Stimulated activated naive CD8-positive, alpha-beta T cell treated with anti-CD3 and anti-CD28 coated beads, Interleukin-15, Interleukin-2, amounts not matched to agents 100 U/mL and 50 U/mL, for 24 hours (primary cell): ENCODE measurements at places on chromosomes 3 and 15.

DNA sequence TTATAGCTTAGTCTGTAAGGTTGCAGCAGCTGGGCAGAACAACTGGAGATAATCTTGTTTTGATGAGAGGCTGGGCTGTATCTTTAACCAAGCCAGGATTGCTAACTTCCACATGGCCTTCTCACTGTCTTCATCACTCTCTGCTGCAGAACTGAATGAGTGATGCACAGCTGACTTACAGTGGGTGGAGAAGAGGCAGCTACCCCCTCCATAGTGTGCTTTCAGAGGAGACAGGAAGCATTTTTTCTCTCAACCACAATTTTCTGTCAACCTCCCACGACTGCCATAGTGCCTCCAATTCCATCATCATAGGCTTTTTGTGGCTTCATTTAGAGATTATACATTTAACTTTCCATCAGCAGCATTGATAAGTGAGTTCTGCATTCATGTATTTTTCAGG, 168.2 kb downstream of the CLSTN2 start:
- no peak for DNase-seq

- DNase-seq = no peak
Measured at GRCh38 chr3:71659864-71660591, 65.2 kb downstream of the EIF4E3 start.

DNA sequence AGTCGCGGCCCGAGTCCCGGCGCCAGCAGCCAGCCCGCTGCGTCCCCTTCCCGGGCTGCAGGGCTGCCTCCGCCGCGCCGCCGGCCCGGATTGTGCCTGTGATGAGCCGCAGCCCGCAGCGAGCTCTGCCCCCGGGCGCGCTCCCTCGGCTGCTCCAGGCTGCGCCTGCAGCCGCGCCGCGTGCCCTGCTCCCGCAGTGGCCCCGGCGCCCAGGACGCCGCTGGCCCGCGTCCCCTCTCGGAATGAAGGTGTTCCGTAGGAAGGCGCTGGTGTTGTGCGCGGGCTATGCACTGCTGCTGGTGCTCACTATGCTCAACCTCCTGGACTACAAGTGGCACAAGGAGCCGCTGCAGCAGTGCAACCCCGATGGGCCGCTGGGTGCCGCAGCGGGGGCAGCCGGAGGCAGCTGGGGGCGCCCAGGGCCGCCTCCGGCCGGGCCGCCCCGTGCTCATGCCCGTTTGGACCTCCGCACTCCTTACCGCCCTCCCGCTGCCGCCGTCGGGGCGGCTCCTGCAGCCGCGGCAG, 1.2 kb downstream of the CHST2 start:
- peak; percentile 49 for DNase-seq

DNA sequence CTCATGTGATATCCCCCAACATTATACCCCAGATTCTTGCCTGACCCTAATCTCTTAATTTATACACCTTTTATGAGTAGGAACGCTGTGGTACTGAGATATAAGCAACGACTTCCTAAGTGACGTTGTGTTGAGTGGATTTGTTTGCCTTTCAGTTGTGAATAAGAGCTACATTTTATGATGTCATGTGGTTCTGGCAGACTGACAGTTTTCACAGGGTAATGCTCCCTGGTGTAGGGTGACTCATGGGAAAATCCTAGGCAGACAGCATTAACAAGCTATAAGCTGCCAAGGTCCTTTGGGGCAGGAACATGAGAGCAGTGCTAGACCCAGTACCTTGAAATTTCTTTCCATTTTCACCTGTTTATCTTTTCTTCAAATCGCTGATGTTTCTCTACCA, 11.2 kb downstream of the C3orf52 start:
- no peak for DNase-seq

- no peak for DNase-seq
Measured at GRCh38 chr3:180409170-180409569, 192.8 kb upstream of the TTC14 start.

GRCh38 chr3:196423044-196423781, 9.0 kb downstream of the UBXN7 start:
- DNase-seq = no peak

GRCh38 chr3:9864200-9864927, 15.7 kb downstream of the CIDEC start:
- DNase-seq = no peak

- no peak for DNase-seq
Measured at GRCh38 chr3:141710888-141711616, 27.0 kb upstream of the RNF7 start.

GRCh38 chr3:130260918-130261317, 84.6 kb upstream of the COL6A5 start:
- DNase-seq = no peak

GRCh38 chr3:40994611-40995010, 204.7 kb upstream of the CTNNB1 start:
- no peak for DNase-seq

DNA sequence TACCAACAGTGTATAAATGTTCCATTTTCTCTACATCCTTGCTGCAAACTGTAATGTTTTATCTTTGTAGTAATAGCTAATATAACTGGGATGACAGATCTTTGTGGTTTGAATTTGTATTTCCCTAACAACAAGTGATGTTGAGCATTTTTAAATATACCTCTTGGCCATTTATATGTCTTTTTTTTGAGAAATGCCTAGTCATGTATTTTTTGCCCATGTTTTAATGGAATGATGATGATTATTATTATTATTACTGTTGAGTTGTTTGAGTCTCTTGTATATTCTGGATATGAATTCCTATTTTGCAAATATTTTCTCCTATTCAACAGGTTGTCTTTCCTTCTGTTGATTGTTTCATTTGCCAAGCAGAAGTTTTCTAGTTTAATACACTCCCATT, 654.9 kb downstream of the ZPLD1 start:
- DNase-seq = no peak

DNA sequence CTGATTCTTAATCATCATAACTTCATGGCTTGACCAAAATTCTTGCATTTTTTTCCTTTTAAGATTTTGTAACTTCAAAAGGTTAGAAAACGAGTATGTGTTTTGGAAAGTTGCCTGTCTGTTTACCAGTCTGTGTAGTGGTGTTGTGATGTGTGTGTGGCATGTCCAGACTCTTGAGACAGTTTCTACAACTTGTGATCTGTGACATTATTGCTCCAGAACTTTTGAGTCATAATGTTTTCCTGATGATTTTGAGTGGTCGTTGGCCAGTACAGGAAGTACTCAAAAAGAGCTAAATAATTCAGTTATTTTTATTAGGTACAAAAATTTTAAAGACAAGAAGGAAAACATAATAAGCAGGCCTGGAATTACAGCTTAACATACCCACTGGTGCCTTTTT, 229.0 kb upstream of the C2CD4B start:
- no peak for DNase-seq

DNA sequence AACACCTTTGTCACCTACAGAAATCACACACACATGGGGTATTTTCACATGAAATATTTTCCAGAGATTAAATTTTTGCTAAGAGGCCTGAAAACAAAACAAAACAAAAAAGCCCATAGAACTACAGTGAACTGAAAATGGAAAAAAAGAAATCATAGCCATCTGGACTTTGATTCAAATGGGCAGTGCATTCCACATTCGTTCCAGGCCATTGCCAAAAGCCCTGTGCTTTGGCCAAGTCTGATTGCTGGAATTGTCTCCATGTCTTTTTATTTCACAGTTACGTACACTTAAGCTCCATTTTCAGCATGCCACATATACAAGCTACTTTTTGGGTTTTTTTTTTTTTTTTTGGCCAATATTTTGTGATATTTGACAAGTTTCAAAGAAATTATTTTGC, 47.1 kb downstream of the TFG start:
- no peak for DNase-seq

DNA sequence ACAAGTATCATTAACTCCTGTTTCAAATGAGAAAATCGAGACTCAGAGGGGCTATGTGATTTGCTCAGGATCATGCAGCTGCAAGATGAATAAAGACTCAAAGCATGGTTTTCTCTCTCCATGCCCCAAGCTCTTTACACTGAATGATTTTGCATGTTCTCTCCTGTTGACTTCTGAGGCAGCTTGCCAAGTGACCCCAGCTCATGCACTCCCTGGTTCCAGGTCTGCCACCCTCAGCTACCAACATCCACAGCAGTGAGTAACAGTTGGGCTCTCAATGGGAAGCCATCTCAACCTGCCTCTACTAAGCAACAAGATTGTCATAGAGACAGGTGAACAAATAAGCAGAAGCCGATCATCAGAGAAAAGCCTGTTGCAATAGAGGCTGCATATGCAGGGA, 116.9 kb upstream of the GADL1 start:
- DNase-seq = no peak

DNA sequence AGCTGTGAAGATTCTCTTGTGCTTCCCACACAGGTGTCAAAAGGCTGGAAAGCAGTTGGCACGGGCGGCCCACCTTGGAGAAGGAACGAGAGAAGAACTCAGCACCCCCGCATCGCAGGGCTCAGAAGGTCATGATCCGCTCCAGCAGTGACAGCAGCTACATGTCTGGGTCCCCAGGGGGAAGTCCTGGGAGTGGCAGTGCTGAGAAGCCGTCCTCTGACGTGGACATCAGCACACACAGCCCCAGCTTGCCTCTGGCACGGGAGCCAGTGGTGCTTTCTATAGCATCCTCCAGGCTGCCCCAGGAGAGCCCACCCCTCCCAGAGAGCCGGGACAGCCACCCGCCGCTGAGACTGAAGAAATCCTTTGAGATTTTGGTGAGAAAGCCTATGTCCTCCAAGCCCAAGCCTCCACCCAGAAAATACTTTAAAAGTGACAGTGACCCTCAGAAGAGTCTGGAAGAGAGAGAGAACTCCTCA, 31.4 kb downstream of the STARD5 start:
- peak; percentile 68 for DNase-seq

- no peak for DNase-seq
Measured at GRCh38 chr3:2023959-2024358, 74.7 kb upstream of the CNTN4 start.

DNA sequence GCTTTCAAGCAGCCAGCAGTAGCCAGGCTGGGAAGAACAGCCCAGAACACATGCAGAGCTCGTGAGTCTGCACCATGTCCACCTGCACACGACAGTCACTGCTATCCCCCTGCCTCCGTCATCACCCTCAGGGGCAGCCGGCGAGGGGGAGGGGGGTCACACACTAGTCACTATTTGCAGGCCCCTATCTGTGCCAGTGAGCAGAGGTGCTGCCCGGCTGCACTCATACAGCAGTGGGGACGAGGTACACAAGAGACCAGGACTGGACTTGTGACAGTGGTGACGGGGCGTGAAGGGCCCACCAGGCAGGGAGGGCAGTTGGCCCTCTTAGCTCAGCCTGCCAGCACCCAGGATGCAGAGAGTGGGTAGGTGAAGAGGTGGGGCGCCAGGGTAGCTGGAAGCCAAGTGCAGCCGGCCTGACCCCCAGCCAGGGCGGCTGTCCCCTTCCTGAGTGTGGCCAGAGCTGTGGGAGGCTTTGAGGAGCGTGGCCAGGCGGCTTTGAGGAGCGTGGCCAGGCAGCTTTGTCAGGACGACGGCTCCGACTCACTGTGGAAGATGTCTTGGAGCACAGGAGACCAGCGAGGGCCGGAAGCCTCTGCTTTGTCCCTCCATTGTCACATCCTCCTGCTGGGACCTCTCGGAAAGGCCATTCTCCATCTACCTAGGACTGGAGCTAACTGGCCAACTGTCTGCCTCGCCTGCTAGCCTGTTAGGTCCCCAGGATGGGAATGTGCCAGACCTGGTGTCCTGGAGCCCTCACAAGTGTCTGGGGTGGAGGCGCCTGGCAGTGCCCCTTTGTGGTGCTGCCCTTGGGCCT, 52.1 kb upstream of the FGD5 start:
- DNase-seq = no peak

DNA sequence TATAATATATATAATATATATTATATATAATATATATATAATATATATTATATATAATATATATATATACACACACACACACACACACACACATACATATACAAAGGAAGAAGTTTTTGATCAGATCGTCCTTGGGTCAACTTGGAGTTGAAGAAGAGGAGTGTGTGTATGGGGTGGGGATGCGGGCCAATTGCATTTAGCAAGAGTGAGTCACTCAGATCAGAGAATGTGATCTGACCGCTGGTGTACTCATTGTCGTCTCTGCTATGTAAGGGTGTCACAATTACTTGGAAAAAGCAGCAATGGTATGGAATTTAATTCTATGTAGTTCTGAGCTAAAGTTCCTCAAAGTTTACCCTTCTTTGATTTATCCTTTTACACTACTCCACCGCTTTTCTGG, 4.6 kb upstream of the VGLL3 start:
- no peak for DNase-seq

DNA sequence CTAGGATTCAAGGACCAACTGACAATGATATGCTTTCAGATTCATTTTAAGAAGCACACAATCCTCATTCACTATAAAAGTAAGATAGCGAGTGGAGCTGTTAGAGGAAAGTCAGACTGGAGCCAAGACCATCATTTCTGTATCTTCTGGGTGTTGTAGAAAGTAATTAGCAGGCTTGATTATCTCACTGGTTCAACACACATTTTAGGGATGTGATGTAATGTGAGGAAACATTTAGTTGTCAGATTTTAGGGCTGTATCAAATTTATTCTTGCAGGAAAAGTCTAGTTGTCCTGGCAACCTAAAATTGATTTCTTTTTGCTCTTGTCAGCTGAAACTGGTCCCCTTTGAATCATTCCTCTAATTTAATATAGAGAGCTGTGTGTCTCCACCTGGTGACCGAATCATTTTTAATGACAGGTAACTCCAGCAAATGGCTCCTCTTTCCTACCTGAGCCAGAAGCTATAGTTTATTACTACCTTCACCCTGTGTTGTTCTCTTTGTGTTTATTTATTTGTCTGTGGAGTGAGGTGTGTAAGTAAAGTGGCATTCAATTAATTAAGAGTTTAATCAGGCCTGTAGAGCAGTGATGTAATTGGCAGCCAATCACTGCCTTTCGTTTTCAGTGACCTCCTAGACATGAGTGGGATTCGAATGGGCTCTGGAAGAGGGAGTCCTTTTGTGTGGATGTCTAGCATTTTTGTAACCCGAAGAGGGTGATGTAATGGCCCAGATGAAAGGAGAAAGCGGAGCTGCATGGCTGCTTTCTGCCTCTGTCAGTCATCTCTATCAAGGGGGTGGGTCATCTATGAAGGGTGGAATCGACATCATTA, 125.8 kb downstream of the LPP start:
- no peak for DNase-seq

- DNase-seq = no peak
Measured at GRCh38 chr15:25333049-25333448, 105.8 kb downstream of the UBE3A start.

- peak; percentile 25 for DNase-seq
Measured at GRCh38 chr3:20080956-20081554, 40.8 kb downstream of the KAT2B start.
